Right atrium auricular region (tissue), 2 donors: ENCODE measurements at places on chromosomes 12 and 14.

DNA sequence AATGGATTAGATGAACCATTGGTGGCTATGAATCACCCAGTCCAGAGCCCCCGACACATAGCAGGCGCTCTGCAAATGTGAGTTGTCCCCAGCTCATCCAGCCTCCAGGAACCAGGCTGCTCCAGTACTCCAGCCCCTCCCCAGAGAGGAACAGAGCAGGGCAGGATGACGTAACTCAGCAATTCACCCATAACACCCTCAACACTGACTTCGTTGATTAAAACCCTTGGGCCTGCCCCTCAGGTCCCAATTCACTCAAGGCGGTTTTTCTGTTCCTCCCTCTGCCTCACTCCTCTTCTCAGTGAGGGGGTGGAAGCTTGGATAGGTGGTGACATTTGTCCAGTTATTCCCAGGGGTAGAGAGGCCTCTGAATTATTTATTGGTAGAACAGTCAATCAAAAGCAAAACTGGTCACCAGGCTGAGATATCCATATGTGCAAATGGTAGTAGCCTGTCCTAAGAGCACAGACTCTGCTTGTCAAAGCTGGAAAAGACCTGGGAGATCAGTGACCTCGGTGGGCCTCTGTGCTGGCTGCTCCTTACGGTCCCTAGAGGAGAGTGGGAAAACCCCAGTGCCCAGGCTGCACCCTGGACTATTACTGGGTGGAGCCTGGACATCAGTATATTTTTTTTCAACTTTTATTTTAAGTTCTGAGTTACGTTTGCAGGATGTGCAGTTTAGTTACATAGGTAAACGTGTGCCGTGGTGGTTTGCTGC, 97.0 kb downstream of the CMKLR1 start:
- DNase-seq = no peak

GRCh38 chr12:9758119-9758518, 2.6 kb downstream of the CD69 start:
- DNase-seq = no peak

DNA sequence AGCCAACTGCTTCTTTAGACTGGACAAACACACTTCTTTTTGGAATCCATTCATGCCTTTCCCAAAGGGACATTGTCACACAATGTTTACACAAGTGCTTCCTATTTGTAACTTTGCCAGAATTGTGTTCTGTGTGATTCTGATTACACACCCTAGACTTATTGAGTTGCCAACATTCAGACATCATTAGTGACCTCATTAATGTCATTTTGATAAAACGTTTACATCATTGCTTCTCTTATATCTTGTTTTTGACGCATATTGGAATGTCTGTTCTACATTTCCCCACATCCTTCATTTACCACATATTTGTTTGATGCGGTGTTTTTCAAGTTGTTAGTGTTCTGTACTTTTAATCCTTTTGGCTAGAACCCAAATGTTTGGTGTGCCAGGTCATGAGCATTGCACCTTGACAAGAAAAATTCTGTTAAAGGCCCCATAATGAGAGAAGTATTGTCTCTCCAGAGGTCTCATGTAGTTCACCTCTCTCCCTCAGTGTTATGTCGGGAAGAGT, 305.5 kb downstream of the AEBP2 start:
- no peak for DNase-seq

- DNase-seq = no peak
These were observed 13.7 kb downstream of the KRT71 start for GRCh38 chr12:52539083-52539820.

DNA sequence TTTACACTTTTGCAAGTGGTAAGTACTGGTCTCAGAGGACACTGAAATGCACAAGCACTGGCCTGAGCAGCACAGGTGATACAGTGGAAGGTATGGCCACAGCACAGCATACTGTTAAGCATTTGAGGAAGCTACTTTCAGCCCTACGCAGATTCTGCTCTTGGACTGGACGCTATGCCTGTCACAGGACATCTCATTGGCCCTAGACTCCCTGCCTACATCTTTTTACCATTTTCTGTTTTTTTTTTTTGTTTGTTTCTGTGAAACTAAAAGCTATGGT, 144.2 kb upstream of the ABCD2 start:
- no peak for DNase-seq

DNA sequence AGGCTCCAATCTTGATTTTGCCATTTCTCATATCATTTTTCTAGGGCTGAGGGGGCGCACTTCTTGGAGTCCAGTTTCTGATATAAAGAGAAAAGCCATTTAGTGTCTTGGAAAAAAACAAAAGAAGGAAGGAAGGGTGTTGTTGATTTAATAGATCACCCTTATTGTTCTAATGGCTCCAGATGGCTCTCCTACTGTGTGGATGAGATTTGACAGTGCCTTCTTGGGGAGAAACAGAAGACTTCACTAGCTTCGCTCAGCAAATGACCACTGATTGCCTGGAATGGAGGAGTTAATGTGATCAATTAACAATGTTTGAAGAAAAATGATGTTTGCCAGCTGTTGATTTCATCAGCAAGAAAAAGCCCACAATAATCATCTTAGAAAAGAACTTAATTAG, 216.2 kb downstream of the APAF1 start:
- DNase-seq = no peak

DNA sequence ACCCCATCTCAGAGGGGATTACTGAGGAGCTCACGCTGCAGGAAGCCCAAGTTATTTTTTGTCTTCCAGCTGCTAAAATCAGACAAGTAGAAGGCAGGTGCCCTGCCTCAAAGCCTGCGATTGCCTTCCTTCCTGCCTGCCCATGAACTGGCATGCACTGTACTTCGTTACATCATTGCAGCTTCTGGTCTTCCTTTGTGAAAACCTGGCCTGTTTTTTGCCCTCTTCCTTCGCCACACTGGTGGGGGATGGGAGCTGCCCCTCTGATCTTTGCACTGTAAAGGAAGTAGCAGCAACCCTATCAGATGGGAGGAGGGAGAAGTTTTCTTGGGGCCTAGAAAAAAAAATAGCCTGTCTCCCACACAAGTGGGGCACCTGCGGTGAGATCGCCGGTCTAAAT, 1098.7 kb downstream of the BCL11B start:
- no peak for DNase-seq
